Progenitor cell of endocrine pancreas (in vitro differentiated cells): ENCODE measurements at places on chromosomes 3 and 15.

DNA sequence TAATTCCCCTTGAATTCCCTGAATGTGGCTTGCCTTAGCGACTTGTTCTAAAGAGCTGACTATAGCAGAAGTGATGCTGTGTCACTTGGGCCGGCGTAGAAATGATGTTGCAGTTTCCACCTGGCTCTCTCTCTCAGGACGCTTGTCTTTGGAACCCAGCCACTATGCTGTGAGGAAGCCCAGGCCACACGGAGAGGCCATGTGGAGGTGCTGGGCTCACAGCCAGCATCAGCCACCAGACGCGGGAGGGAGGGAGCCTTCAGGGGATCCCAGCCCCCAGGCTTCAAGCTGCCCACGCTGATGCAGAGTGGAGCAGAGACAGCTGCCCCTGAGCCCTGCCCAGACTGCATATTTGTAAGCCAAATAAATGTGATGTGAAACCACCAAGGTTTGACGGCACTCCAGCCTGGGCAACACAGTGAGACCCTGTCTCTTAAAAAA lies 18.6 kb downstream of the RNU5B-1 start:
- no peak for DNase-seq

DNA sequence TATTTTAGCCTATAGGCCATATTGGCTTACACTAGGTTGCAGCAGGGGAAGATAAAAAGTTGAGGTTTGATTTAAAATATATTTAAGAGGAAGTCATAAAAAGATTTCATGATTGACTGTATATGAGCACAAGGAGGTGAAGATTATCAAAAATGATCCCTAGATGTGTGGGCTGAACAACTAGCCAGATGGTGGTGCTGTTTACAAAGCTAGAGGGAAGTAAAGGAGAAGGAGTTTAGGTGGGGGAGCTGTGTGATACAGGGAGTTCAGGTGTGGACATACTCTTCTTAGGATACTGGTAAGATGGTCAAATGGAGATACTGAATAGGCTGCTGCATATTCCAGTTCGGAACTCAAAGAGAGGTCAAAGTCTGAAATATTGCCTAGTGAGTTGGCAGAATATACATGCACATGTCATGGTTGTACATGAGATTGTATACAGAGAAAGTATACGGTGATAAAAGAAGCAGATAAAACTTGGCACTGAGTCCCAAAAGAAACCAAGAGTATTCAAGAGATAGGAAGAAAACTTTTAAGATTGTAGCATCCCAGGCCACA lies 727.8 kb downstream of the NLGN1 start:
- no peak for DNase-seq

GRCh38 chr3:123582315-123582714 lies 2.5 kb downstream of the HACD2 start:
- no peak for DNase-seq

- no peak for DNase-seq
Observed at GRCh38 chr15:78422571-78423340, 15.3 kb upstream of the IREB2 start.
